Left ventricle myocardium inferior (tissue), 1 donor: ENCODE measurements at places on chromosomes 3 and 15.
A peak's percentile ranks its signal among the peaks of the same experiment; 100 is the strongest.

GRCh38 chr3:71432044-71432975 is 151.2 kb downstream of the FOXP1 start:
- peak; percentile 31 for DNase-seq

- no peak for DNase-seq
Observed at GRCh38 chr3:23662079-23662617, 143.6 kb upstream of the UBE2E1 start.

GRCh38 chr15:48002767-48003166 is 118.0 kb upstream of the SLC24A5 start:
- no peak for DNase-seq

DNA sequence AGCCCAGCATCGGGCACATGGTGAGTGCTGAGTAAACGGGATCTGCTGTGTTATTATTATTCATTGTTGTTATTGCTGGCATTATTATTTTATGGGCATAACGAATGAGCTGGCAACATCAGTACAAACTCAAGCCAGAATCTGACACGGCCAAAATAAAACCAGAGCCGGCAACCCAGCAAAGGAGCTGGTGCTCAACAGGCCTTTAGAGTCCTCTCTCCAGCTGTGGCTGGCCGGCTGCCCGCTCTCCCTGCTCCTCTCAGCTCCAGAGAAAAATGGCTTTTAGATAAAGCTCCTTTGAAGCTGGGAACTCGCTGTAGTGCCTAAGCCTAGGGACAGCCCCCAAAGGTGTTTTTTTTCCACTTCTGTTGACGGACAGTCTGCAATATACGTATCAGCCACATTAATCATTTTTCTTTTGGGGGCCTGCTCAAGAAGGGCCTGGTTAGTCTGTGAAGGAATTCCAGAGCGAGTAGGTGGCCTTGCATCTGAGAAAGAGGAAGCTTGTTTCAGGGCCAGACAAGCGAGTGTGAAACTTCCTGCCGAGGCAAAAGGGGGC is 193.9 kb upstream of the UBE2E1 start:
- DNase-seq = peak; percentile 87

DNA sequence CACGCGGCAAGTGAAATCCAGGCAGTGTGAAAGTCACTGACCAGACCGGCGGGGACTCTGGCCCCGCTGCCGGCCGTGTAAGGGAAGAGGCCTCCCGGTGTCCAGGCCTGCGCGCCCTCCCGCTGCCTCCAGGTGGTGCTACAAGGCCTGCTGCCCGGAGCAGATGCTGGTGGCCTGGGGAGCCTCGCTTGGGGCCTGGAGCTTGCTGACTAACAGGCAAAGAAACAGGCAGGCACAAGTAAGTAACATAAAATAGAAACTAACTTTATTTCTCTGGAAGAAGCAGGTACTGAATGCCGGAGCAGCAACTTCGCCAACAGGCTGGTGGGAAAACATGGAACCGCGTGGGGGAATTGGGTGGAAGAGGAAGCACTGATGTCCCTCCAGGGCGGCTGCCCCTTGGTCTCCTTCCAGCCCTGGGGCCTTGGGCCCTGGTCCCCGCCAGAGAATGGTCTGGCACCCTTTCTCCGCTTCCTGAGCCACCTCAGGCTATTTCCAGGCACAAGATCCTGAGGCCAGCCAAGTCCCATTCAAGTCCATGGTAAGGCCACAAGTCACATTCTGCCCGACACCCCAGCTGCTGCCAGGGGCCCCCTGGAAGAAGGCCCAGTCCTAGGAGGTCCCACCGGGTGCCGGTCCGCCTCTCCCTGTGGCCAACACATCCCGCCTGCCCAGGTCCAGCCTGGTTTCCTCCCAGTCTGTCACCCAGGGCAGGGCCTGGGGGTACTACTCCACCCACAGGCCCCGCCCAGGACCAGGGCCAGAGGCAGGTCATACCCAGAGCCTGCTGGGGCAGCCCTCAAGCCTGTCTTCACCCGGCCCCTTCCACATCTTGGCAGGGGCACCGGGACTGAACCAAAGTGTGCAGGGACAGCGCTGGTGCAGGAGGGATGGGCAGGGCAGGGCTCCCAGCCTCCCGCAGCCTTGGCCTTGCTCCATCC is 45.0 kb downstream of the TNK2 start:
- peak; percentile 89 for DNase-seq

GRCh38 chr3:53269888-53270880 is 14.4 kb upstream of the TKT start:
- DNase-seq = peak; percentile 80

DNA sequence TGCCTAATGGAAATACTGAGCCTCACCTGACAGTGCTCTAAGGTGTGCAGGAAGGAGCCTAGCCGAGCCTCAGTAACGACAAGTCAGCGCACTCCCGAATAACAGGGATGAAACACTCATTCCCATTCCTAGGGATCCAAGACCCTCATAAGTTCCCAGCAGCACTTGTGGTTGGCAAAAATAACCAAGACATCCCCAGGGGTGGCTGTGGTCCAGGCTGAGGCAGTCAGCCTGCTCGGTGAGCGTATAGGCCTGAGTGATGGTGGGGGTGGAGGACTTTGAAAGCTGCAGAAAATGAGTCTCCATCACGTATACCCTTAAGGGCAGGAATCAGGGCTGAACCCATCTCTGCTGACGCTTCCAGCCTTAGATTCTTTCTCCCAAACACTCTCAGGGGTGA is 120.1 kb downstream of the SMAD6 start:
- no peak for DNase-seq

DNA sequence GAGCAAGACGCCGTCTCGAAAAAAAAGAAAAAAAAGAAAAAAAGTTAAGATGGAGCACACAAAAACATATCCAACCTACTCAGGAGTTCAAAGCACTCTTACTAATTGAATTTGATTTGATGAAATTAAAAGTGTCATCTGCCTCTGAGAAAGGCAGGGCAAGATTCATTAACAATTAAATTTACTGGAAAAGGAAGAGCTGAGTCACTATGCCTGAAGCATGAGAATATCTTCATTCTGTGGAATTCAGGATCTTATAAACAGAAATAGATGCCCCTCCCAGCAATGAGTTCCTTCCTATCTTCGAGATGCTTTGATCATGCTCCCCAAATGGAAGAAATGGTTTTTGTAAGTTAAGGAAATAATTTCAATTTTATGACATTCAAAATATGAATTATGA is 61.0 kb upstream of the ST3GAL6 start:
- no peak for DNase-seq

GRCh38 chr3:100231668-100232067 is 29.1 kb upstream of the TBC1D23 start:
- DNase-seq = no peak

- DNase-seq = no peak
Observed at GRCh38 chr3:58249358-58250092, 11.9 kb downstream of the ABHD6 start.

GRCh38 chr3:33658991-33659848 is 58.8 kb downstream of the CLASP2 start:
- peak; percentile 76 for DNase-seq

DNA sequence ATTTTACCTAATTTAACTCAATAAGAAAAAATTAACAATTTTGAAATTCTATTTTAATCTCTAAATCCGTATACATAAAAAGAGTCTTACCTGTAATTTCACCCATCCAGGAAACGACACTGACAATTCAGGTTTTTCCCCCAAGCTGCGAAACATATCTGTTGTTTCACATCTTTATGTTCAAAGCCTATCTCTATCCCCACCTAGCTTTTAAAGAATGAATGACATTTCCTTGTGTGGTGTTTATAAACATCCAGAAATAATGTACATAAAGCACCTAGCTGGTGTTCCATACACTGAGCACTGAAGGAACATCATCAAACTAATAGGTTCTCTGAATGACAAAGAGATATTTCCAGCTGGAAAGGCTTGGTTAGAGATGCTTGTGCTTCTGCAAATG is 867.8 kb downstream of the SQOR start:
- DNase-seq = no peak

- no peak for DNase-seq
Observed at GRCh38 chr3:141489203-141489602, 2.4 kb downstream of the RASA2 start.

- DNase-seq = no peak
Observed at GRCh38 chr3:183159333-183159732, 3.2 kb downstream of the LAMP3 start.

DNA sequence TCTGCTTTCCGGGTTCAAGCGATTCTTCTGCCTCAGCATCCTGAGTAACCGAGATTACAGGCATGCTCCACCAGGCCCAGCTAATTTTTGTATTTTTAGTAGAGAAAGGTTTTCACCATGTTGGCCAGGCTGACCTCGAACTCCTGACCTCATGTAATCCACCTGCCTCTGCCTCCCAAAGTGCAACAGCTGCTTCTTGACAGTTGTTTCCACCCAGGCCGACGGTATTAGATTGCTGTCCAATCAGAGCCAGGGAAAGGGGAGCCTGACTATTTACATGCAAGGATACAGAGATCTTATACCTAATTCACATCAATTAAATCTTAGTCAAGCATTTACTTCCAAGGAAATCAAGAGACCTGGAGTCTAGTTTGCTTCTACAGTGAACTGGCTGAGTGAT is 4.0 kb upstream of the CAPN3 start:
- no peak for DNase-seq

- no peak for DNase-seq
Observed at GRCh38 chr15:86336051-86336788, 256.5 kb downstream of the AGBL1 start.
